Heart right ventricle (tissue), 16 donors: ENCODE measurements at places on chromosomes 1 and 21. TPM values are rescaled to one million over a fixed set of nuclear protein-coding genes. Genes with fewer than 3 reads are reported as not detected.

DNA sequence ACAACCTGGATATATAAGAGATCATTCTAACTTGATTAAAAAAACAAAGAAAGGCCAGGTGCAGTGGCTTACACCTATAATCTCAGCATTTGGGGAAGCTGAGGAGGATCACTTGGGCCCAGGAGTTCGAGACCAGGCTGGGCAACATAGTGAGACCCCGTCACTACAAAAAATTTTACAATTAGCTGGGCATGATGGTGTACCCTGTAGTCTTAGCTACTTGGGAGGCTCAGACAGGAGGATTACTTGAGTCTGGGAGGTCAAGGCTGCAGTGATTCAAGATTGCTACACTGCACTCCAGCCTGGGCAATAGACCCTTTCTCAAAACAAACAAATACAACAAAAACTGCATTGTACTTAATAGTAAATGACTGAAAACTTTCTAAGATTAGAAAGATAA, 169.3 kb downstream of the SLC45A1 start:
- DNase-seq: no peak

TMPRSS15 gene
- total RNA-seq: not detected

- no peak for DNase-seq
Observed at GRCh38 chr1:17251246-17251645, 2.3 kb downstream of the PADI3 start.

ORC1 gene
- 0.08 TPM for total RNA-seq

GRCh38 chr1:14301704-14302024, 296.8 kb upstream of the KAZN start:
- no peak for DNase-seq

UBXN10 gene
- total RNA-seq: 1.9 TPM

GRCh38 chr1:154775621-154776605, 94.2 kb downstream of the KCNN3 start:
- no peak for DNase-seq

DNA sequence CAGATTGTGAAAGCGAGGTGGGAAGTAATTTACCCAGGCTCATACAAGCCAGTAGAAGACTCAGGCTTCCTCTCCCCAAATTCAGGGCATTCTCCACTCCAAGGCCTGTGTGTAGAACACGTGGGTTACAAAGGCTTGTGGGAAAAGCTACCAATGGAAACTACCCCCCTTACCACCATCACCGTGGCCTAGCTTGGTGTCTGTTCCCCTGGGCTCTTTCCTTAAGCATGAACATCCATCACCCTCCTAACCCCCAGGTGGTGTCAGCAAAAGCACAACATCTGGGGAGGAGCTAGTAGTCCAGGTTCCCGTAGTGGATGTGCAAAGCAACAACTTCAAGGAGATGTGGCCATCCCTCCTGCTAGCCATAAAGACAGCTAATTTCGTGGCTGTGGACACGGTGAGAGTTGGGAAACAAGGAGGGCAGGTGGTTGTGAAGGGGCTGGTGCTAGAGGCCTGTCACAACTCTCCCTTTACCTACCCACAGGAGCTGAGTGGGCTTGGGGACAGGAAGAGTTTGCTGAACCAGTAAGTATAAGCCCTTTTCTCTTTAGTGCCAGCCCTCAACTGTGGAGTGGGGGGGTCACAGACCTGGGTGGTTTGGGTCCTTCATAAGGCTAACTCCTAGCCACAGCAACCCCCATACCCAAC, 701 bp upstream of the MUTYH start:
- no peak for DNase-seq

FAM20B gene
- 48.4 TPM for total RNA-seq

- peak; percentile 77 for DNase-seq
Observed at GRCh38 chr1:54397090-54397591, 9.1 kb downstream of the SSBP3 start.

DNA sequence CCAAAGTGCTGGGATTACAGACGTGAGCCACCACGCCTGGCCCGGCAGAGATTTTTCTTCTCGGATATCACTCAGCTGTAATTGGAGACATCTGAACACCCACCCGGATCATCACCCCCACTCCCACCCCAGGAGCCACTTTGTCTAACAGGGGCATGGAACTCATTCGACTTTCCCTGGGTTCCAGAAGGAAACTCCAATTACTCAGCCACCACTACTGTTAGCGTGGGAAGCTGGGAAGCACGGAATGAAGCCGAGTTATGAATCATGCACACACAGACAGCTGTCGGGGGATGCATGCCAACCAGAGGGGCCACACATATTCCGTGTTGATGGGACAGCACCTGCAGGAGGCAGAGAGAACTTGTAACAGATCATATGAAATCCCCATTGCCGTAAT, 85.2 kb downstream of the HLCS start:
- DNase-seq: no peak

- no peak for DNase-seq
Observed at GRCh38 chr1:96509951-96510350, 211.6 kb upstream of the PTBP2 start.

FAM229A gene
- 2.4 TPM for total RNA-seq

DNA sequence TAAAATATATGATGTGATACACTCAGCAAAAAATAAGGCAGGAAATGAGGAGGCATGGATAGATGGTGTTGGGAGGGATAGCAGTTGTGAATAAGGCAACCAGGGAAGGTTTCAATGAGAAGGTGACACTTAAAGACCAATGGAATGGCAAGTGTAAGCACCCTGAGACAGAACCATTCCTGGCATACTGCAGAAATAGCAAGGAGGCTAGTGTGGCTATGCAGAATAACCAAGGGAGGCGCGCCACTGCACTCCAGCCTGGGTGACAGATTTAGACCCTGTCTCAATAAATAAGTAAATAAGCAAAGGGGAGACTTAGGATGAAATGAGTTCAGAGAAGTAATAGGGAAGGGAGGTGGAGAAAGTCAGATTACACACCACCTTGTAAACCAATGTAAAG, 113.9 kb downstream of the TOMM20 start:
- no peak for DNase-seq

PRR9 gene
- total RNA-seq: not detected

DNA sequence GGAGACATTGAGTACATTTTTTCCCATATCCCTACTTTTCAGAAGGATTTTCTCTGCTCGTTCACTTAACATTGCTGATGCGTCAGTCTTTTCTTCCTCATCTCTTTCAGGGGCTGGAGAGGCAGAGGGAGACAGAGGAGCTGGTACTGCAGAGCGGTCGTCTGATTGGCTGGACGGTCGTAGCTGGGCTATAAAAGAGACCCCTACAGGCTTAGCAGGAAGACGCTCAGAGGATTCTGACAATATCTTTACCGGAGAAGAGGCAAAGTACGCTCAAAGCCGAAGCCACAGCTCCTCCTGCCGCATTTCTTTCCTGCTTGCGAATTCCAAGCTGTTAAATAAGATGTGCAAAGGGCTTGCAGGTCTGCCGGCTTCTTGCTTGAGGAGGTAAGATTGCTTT, at the start of gene RGS4:
Gene RGS4 (plus strand): TSS at position 220 of the 400 bp plus-strand sequence. CDS start 124 bp downstream, at position 344.
- DNase-seq: peak; percentile 66

DNA sequence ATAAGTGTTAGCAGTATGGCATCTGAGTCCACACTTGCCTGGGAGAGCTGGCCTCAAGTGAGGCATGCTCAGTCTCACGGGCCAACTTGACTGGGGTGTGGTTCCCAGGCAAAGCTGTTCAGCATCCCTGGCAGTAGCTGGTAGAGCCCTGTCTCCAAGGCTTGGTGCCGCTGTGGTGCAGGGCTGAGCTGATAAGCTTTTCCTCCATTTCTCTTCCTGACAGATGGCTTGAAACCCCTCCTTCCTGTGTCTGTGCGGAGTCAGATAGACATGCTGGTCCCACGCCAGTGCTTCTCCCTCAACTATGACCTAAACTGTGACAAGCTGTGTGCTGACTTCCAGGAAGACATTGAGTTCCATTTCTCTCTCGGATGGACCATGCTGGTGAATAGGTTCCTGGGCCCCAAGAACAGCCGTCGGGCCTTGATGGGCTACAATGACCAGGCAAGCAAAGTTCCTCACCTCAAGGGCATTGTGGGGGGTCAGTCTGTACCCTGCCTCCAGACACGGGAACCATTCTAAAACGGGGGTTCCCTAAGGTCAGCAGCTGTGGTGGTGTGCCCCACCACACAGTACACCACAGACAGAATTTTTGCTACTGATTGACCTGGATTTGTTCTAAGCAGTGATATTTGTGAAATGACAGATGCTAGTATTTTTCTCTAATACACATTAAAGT, 13.7 kb upstream of the MIIP start:
- no peak for DNase-seq

DNA sequence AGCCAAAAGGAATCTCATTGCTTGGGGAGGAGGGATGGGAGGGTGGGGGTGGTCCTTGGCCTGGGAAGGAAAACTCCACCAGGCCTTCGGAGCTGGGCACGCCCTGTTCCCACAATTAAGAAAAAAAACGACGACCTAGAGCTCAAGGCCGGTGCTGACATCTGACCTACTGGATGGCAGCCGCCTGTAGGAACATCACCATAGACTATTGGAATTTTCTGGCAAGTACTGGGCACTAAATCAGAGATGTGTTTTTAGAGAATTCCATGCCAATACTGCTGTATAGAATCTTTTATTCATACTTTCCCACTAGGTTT, 729 bp downstream of the NADK start:
- no peak for DNase-seq

- DNase-seq: no peak
Observed at GRCh38 chr21:33254766-33255165, 11.4 kb upstream of the IL10RB start.

SYPL2 gene
- total RNA-seq: 28.7 TPM

DNA sequence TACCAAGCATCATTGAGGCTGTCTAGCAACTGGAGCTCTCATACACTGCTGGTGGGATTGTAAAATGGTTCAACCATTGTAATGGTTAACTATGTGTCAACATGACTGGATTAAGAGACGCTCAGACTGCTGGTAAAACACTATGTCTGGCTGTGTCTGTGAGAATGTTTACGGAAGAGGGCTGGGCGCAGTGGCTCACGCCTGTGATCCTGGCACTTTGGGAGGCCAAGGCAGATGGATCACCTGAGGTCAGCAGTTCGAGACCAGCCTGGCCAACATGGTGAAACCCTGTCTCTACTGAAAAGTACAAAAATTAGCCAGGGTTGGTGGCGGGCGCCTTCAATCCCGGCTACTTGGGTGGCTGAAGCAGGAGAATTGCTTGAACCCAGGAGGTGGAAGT, 4.8 kb upstream of the FCRLA start:
- no peak for DNase-seq

DNA sequence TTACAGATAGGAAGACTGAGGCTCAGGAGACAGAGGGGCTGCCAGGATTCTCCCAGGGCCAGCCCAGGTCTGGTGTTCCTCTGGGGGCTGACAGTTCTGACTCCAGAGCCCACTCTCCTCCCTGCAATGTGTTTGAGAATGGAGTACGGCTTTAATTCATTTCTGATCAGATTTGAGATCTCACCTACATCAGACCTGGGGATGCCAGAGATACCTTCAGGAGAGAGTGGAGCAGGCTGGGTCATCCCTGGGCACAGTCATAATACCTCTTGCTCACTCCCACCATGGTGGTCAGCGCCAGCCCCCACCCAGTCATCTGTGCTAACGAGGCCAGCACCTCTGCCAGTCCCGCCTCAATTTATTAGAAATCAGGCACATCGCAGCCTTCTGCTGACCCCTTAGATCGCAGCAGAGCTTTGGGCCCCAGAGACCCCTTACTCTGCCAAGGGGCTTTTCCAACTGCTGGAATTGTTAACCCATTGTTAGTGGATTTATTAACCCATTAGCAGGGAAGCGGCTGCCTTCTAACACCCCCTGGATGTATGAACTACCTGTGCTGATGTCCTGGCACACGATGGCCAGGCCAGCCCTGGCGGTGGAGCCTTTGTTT, 352.1 kb downstream of the MATN1 start:
- no peak for DNase-seq

DNA sequence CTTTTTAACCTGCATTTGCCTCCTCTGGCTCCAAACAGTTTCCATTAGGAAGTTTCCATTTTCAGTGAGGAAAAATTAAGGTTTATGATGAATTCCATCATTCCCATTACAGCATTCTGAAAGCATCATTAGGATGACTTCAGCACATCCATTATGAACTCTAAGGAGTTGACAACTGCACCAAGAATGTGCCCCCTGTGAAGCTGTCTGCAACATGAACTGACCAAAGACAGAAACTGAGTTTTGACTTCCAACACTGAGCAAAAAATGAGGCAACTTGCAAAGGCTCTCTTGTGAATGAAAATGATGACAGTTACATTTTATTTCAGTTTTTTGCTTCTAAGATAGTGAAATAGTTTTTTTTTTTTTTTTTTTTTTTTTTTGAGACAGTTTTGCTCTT, 18.3 kb upstream of the KCNE1 start:
- DNase-seq: no peak

GLIS1 gene
- total RNA-seq: not detected

FAM72A gene
- 1.5 TPM for total RNA-seq

- DNase-seq: no peak
Observed at GRCh38 chr1:12012560-12013316, 6.6 kb upstream of the MIIP start.

COL11A1 gene
- not detected for total RNA-seq

S100A2 gene
- 1.2 TPM for total RNA-seq

GRCh38 chr1:203214871-203215270, 14.6 kb downstream of the CHIT1 start:
- DNase-seq: no peak

GRCh38 chr1:18256282-18257235, 149.0 kb downstream of the IGSF21 start:
- DNase-seq: peak; percentile 44

DNA sequence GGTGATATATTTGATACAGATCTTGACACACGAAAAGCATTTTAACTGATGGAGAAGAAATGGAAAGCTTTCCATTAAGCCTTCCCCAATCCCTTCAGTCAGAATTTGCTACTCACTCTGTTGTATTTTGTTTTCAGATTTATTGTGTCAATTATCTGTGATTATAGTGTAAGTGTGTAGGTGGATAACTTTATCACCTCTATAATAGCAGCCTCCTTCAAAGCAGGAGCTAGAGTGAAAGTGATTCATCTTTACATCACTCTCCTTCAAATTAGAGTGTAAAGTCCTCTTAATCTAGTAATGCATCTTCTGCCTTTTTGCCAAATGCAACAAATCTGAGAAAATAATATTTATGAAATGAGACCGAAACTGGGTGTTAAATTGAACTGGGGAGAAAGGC, 459.7 kb upstream of the ZP4 start:
- no peak for DNase-seq

GBP1 gene
- total RNA-seq: 5.5 TPM
